IPS DF 6.9 (cell line): ENCODE measurements at places on chromosomes 4 and X.

DNA sequence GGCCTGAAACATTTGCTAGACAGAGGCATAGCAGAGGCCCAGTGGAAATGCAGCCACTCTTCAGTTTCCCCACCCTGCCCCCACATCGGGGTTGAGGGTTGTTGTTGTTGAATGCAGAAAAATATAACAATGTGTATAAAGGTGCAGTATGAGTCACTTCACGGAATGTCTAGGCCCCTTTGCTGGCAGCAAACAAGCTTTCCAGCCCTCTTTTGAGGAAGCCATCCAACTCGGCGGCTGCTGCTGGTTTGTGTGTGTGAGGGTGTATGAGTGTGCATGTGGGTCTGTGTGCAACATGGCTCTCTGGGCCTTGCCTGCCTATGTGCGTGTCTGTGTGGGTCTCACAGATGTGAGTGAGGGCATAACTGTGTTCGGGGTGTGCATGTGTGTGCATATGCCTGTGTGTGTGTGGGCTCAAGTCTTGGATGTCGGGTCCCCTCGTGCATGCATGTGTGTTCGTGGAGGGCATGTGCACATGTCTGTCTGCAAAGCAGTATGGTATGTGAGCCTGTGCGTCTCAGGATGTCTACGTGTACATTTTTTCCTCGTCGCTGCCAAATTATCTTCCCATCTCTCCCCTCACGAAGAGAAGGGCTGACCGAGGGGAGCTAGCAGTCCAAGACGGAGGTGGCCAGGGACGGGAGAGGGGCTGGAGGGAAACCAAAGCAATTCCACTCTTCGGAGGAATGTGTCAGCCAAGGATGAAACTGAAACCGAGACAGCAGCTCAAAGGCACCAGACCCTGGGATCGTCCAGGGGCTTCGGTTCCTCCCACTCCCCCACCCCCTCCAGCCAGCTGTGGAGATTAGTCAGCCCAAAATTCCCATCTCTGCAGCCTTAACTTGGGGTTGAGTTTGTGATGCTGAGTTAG, 8.4 kb upstream of the ELF4 start:
- DNase-seq: no peak

DNA sequence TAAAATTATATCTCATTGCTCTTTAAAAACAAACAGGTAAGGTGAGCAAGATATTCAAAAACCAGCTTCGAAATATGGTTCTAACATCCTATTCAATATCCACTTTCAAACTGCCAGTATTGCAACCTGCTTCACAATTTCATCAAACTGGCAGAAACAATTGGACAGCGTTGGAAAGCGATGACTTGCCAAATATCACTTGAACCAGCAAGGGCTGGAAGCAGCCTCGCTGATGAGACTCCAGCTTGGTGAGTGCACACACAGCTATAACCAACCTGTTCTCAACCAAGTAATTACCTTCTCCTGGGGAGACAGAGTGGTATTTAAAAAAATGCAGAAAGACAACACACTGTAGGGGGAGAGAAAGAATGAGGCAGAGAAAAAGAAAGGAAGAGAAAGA, 155.8 kb upstream of the RAI2 start:
- no peak for DNase-seq

- peak; percentile 55 for DNase-seq
Measured at GRCh38 chr4:176001151-176002006, 64.3 kb upstream of the WDR17 start.

DNA sequence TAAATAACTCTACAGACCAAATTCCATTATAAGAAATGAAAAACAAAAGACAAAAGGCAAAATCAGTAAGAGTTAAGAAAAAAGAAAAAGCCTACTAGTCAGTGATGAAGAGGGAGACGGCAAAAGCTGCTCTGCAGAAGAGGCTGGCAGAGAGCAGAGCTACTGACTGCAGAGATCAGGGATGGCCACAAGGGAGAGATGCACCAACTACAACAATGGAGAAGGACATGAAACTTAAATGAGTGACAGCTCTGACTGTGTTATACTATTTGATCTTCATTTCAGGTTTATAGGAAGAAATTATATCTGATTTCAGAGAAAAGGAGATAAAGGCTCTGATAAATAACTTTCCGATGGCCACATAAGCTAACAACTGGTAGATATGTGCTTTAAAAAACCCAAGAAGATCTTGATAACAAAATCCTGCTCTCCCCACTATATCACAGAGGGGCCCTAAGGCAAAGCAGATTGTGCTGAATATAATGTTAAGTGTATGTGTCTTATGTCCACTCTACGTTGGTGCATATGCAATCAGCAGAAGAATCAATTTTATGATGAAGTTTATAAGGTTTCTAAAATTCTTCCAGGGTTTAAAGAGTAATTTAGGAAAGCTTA, 58.4 kb upstream of the COX18 start:
- no peak for DNase-seq

DNA sequence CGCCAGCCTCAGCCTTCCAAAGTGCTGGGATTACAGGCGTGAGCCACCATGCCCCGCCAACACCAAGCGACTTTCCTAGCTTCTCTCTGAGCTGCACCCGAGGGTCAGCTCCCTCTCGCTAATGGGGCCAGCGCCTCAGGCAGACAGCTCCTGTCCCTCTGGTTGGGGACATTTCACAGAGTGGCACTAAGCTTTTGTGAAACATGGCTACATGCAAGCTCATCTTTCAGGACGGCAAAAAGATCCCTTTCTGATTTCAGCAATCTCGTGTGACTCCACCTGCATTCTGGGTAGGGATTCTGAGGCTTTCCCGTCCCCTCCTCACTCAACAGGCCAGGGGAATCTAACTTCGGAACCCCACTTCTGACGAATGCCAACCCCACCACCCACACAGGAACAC, 31.0 kb upstream of the C4orf50 start:
- DNase-seq: no peak

DNA sequence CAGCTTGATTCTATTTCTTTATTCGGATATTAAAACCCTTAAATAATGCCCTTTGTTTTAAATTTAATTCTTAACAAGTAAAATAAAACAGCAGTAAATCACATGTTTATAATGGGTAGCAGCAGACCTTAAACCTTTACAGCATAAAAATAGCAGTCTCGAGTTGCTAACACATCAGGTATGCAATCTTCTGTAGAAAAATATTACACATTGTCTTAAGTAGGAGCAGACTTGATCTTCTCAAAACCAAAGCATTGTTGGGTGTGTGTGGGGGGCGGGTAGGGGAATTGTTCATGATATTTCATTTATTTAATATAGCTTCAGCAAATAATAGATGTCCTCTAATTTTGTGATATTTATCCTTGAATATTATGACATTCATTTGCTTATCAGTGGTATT, 331.4 kb downstream of the PCDH7 start:
- DNase-seq: no peak

DNA sequence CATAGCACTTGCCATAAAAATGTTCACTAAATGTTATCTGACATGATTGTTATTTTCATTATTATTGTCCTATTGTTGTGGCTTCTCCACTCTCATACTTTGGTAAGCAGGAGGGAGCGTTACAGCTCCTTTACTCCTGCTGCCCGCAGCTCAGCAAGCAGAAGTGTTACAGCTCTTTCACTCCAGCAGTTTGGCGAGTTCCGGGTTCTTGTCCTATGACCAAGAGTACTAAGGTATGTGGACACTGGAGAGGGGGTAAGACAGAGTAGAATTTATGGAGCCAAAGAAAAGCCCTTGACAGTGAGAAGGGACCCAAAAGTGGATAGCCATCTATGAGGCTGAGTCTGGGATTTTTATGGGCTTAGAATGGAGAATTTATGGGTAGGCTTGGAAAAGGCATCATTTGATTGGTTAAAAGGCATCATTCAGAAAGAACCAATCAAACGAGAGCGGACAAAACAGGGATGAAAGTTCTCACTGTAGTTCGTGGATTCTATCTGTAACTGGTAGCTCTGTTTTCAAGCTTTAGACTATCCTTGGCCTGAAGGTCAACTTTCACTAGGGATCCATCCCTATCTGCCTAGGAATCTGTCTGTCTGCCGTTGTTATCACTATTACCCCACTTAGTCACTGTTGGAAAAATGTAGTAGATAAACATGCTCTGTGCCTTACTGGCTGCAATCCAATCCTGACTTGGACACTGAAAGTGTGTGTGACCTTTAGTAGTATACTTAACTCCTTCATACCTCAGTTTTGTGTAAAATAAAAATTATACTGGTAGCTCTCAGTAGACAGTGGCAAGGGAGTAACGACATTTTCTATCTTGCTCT, 545.6 kb upstream of the LCORL start:
- no peak for DNase-seq

GRCh38 chrX:40012039-40012867, 85.5 kb downstream of the BCOR start:
- DNase-seq: no peak

DNA sequence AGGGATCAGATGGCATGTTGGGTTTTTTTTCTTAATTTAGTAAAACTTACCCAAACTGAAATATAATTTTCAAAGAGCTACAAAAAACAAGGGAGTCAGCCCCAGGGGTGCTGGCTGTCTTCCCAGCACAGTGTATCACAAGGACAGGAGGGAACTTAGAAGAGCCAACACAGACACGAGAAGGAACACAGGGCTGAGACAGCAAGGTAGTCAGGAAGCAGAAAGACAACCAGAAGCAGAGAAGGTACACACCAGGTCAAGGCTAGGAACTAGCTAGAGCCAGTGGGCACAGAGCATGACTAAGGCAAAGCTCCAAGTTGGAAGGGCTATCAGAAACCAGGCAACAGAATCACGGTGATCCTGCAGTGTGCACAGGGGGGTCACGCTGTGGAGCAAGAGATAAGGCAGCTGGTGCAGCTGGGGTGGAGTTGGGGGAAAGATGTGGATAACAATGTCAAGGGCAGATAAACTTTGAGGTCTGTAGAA, 168.7 kb downstream of the NR3C2 start:
- DNase-seq: no peak

GRCh38 chr4:145808848-145809512, 129.0 kb downstream of the C4orf51 start:
- no peak for DNase-seq

GRCh38 chrX:115581759-115582615, 21.0 kb downstream of the PLS3 start:
- no peak for DNase-seq
